WERI-Rb-1 (cell line): ENCODE measurements at places on chromosomes 2 and 18.

GRCh38 chr2:152552888-152553287 is 164.4 kb downstream of the PRPF40A start:
- no peak for DNase-seq

DNA sequence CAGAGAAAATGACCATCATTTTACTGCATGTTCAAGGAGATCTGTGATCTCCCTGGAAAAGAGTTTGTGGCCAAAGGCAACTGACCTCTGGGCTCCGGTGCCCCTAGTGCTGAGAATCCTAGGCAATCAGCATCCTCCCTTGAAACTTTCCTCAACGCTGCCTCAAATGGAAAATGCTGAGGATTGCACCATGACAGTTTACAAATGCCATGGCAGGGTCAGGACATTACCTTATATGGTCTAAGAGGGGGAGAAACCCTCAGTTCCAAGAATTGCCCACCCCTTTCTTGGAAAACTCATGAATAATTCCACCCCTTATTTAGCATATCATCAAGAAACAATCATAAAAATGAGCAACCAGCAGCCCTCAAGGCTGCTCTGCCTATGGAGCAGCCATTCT is 48.3 kb downstream of the ALPK2 start:
- DNase-seq, result peak; percentile 37

GRCh38 chr18:13532406-13533075 is 193.8 kb downstream of the FAM210A start:
- no peak for DNase-seq

- DNase-seq, result peak; percentile 16
These were observed 685.4 kb upstream of the CELF4 start for GRCh38 chr18:38250971-38251370.

- DNase-seq, result no peak
These were observed 179.1 kb downstream of the RDH14 start for GRCh38 chr2:18381386-18381785.

- DNase-seq, result no peak
These were observed 1281.7 kb upstream of the CELF4 start for GRCh38 chr18:38847326-38847725.

GRCh38 chr2:68094111-68094510 is 31.3 kb upstream of the C1D start:
- DNase-seq, result no peak

DNA sequence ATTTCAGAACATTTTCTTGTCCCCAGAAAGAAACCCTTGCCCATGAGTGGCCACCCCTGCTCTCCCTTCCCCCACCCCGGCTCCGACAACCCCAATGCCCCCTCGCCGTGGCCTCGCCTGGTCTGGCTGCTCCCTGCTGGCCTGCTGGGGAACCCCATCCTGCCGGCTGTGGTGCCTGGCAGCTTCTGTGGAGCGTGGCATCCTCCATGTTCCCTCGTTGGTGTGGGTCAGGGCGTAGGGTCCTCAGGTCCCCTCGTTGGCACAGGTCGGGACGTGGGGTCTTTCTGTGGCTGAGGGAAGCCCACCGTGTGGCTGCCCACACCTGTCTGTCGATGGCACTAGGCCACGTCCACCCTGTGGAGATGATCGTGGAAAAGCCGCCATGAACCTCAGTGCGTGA is 61.9 kb downstream of the NFATC1 start:
- no peak for DNase-seq

DNA sequence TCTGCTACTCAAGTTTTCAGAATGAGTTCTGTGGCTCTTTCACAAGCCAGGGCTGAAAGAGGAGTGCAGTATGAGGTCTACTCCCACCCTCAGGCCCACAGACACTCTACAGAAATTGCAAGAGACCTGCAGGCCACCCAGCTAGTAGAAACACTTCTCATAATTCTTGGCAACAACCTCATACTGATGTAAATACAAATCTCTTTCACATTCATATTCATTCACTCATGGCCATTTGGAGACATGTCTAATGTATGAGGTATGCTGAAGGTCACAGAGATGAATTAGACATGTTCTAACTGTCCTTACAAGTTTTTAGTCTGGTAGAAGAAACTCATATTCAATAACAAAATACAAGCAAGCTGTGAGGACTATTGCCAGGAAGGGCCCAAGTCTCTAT is 83.8 kb upstream of the KLHL29 start:
- no peak for DNase-seq
